Fibroblast of lung (primary cell): ENCODE measurements at places on chromosomes 5 and 9. TPM values are rescaled to one million over a fixed set of nuclear protein-coding genes. Genes with fewer than 3 reads are reported as not detected.
A peak's percentile ranks its signal among the peaks of the same experiment; 100 is the strongest.

GRCh38 chr9:109190151-109190550 lies 23.1 kb upstream of the FRRS1L start:
- H3K4me1 ChIP-seq = no peaks in the 10 kb centered on the region
- no peaks in the 10 kb centered on the region for H3K36me3 ChIP-seq
- no peak overlapping the region for H3K27ac ChIP-seq
- H3K27me3 ChIP-seq = no peaks in the 10 kb centered on the region

DNA sequence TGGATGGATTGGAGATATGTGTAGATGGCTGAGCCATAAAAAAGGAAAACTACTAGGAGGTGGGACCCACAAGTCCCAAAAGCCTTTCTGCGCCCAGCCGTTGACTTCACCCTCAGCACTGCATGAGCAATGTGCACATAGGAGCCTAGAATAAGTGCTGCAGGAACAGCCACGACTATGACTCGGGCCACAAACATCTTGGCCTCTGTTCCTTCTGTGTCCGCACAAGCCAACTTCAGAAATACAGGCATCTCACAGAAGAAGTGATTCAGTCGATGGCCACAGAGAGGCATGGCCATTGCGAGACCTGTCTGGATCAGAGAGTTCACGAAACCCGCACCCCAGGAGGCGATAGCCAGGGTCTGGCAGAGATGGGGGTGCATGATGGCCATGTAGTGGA lies 587 bp downstream of the OR2Y1 start:
- no peak overlapping the region for H3K27ac ChIP-seq
- H3K36me3 ChIP-seq = no peaks in the 10 kb centered on the region
- no peak overlapping the region for H3K4me3 ChIP-seq

DNA sequence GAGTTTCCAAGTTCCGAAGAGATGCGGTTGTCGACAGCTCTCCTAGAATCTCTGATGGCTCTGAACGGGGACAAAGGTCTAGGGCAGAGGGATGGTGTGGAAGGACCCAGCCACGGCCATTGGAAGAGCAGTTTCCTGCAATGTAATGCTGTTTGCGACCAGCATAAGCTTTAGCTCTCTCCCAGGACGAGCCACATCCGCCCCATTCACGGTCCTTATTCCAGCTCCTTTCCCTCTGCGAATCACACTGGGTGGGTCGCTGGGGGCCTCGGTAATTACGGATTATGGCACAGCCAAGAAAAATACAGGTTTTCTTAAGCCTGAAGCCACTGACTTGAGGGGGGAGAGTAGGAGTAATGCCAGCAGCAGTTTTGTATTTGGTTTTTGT lies 22.7 kb downstream of the ANXA2R start:
- H3K4me3 ChIP-seq = peak overlapping the region; percentile 59
- H3K4me1 ChIP-seq = peaks cover 4% of the 10 kb centered on the region
- peak overlapping the region; percentile 94 for H3K27ac ChIP-seq
- no peaks in the 10 kb centered on the region for H3K27me3 ChIP-seq
- peak; percentile 63 for DNase-seq

- no peak overlapping the region for H3K27ac ChIP-seq
- no peaks in the 10 kb centered on the region for H3K4me1 ChIP-seq
- no peaks in the 10 kb centered on the region for H3K36me3 ChIP-seq
- no peak for DNase-seq
- H3K4me3 ChIP-seq = no peak overlapping the region
- H3K27me3 ChIP-seq = no peaks in the 10 kb centered on the region
Measured at GRCh38 chr5:147382776-147383175, 127.1 kb downstream of the DPYSL3 start.

The PCDHGA4 gene
- 2.8 and 7.6 TPM in 2 replicates for total RNA-seq

DNA sequence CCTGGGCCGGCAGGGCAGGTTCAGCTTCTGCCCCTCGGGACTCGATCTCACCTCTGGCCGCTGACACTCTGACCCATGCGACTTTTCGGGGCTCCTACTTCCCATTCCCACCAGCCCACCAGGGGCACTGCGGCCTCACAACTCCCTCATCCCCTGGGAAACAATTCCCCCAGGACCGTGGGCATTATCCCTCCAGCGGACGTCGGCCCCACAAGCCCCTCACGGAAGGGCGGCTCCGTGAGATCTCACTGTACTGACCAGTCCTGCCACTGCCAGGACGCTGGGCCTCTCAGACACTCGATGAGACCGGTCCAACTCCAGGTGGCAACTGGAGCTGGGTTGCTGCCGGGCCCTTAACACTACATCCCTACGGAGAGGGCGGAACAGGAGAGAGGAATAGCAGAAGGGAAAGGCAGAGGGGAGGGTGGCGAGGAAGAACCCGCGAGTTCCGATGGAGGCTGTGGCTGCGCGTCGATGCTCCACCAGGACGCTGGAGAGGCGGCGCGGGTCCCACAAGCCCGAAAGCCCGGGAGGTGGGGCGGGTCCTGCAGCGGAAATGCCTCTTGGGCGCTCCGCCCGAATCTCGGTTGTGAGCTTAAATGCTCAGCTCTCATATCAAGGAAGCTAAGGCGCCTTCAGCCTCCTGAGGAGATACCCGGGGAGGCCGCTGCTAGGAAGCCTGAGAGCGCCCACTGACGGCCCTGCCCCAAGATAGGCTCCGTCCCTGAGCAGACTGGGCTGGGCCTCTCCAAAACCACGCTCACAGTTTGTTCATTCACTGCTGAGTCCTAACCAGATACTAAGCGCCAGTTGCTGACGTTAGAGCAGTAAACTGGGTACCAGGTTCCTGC lies 36.3 kb downstream of the VCP start:
- peak overlapping the region; percentile 42 for H3K27ac ChIP-seq
- peak overlapping the region; percentile 21 for H3K4me3 ChIP-seq
- peaks cover 3% of the 10 kb centered on the region for H3K4me1 ChIP-seq

GRCh38 chr5:144260121-144260520 lies 89.4 kb downstream of the KCTD16 start:
- H3K36me3 ChIP-seq = no peaks in the 10 kb centered on the region
- no peak overlapping the region for H3K4me3 ChIP-seq
- no peaks in the 10 kb centered on the region for H3K27me3 ChIP-seq

DNA sequence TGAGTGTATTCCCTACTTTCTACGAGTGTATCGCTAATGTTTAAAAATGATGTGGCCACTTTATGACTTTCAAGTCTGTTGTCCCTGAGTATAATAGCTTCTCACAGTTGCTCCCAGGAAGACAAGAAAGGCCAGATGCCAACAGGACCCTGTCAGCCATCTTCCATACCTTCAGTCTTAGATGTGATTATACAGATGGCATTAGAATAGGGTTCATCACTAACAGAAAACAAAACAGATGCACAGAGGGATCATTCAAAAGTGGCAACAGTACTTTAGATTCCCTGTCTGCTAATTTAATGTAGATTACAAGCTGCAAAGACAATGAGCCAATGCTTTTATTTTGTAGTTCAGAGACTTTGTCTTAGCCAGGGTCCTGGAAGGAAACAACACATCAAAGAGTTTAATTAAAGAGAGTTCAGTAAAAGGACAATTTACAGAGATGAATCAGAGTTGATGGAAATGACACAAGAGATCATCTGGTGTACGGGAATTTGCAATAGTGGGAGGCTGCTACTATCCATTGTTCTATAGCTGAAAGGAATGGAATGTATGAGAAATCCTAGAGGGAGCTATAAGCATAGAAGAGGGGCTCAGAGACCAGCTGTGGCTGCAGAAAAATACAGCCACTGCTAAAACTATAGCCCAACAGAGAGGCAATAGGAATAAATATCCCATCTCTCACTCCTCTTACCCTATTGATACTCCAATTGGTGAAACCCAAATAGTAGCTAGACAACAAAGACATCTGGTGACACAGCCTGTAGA lies 393.7 kb upstream of the SMC2 start:
- H3K4me3 ChIP-seq = no peak overlapping the region
- no peaks in the 10 kb centered on the region for H3K4me1 ChIP-seq
- H3K27me3 ChIP-seq = no peaks in the 10 kb centered on the region
- no peak for DNase-seq
- H3K27ac ChIP-seq = no peak overlapping the region

The SLIT3 gene
- 4.6 and 8.0 TPM in 2 replicates for total RNA-seq

The PAPPA gene
- 33.4 and 45.7 TPM in 2 replicates for total RNA-seq

DNA sequence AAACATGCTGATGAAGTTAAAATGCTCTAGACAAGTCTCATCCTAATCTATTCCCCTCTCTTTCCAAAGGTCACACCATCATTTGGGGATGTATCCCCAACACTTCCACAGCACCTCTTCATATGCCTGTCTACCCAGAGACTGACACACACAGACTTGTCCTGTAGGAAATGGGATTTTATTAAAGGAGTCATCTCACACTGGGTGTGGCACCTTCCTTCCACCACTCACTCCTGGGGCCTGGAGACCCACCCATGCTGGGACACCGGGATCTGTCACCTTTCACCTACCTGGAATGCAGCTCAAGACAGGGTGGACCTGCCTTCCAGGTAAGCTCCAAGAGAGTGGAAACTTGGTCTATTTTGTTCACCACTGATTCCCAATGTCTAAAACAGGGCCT lies 99.4 kb upstream of the HAND1 start:
- no peak for DNase-seq
- H3K36me3 ChIP-seq = no peaks in the 10 kb centered on the region
- H3K4me3 ChIP-seq = no peak overlapping the region
- H3K4me1 ChIP-seq = no peaks in the 10 kb centered on the region

GRCh38 chr5:168679515-168679920 lies 100.3 kb upstream of the PANK3 start:
- DNase-seq = peak; percentile 75
- no peaks in the 10 kb centered on the region for H3K27me3 ChIP-seq
- H3K4me3 ChIP-seq = no peak overlapping the region
- no peak overlapping the region for H3K27ac ChIP-seq
- H3K36me3 ChIP-seq = no peaks in the 10 kb centered on the region

DNA sequence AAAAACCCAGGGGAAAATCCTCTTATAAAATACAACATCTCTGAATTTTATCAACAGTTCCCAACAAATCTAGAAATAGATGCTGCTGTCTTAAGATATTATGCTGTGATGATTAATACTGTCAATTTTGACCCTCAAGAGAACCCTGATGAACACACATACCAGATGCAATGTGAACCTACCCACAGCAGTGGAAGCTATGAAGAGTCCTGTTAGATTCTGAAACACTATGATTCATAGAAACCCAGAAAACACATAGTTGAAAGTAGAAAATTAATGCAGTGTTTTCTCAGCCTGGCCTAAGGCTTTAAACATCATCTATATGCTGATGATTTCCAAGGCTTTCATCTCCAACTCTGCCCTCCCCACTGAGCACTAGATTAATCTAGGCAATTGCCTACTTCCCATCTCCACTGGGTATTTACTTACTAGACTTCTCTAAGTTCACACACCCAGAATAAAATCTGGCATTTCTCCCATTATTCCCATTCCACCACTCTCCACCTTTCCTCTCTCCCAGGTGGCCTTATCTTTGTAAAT lies 296.2 kb downstream of the CTNND2 start:
- H3K4me3 ChIP-seq = no peak overlapping the region
- no peaks in the 10 kb centered on the region for H3K27me3 ChIP-seq
- DNase-seq = no peak
- H3K27ac ChIP-seq = no peak overlapping the region
- no peaks in the 10 kb centered on the region for H3K36me3 ChIP-seq
- no peaks in the 10 kb centered on the region for H3K4me1 ChIP-seq

- no peaks in the 10 kb centered on the region for H3K36me3 ChIP-seq
- H3K4me3 ChIP-seq = peak overlapping the region; percentile 29
- DNase-seq = peak; percentile 64
Measured at GRCh38 chr9:127224178-127224882, 40.2 kb upstream of the GARNL3 start.

- no peaks in the 10 kb centered on the region for H3K36me3 ChIP-seq
- H3K27me3 ChIP-seq = no peaks in the 10 kb centered on the region
- H3K4me3 ChIP-seq = no peak overlapping the region
- no peaks in the 10 kb centered on the region for H3K4me1 ChIP-seq
- no peak overlapping the region for H3K27ac ChIP-seq
Measured at GRCh38 chr9:114634387-114634786, 23.2 kb downstream of the TEX53 start.

The INSL4 gene
- not detected in 2 replicates for total RNA-seq

The CDO1 gene
- 4.6 and 6.9 TPM in 2 replicates for total RNA-seq

DNA sequence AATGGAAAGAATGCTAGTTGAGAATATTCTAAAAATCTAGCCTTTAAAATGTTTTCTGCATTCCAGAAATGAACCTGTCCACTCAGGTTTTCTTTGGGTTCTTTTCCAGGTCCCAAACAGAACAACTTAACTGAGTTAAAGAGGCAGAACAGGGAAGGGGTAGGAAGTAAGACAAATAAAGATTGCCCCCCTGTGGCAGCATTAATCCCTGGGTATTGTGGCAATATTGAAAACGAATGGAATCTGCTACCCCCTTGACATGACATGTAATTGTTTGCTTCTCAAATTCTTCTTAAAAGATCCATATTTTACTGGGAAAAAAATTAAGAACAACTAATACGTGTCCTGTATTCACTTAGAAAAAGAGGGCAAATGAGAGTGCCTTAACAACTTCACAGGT lies 9.3 kb upstream of the RBM22 start:
- peaks cover 18% of the 10 kb centered on the region for H3K36me3 ChIP-seq
- H3K27me3 ChIP-seq = no peaks in the 10 kb centered on the region
- H3K4me3 ChIP-seq = no peak overlapping the region
- peak; percentile 19 for DNase-seq
